ENCODE measurements at places on chromosomes 5 and 9.
A peak's percentile ranks its signal among the peaks of the same experiment; 100 is the strongest.

DNA sequence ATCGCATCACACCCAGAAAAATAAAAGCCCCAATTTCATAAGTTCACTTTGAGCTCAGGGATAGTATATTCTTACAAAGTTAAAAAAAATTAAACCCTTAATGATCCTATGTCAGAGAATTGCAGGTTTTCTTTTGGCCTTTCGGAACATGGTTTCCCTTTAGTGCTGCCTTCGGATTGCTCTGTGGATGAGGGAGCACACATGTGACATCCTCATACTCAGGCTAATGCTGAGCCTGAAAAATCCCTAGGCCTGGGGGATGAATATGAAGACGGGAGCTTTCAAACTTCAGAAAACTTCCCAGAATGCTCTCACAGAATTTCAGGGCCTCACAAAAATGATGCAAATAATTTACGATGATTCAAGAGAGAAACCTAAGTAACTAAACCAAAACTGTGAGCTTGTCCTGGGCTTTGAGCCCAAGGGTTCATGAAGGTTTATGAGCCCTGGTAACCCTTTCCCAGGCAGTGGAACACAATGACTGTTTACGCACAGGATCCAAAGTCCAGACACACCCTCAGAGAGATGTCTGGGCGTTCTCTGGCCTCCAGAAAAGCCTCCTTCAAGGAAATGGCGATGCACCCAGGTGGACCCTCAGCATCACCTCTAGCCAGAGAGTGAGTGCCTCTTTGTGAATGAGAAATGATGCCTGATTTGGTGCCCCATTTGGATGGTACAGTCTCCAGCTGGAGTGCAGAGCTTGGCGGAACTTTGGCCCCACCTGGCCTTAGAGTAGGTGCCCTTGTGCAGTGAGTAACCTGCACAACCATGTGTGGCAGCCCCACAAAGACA, 145.4 kb downstream of the ENTREP1 start:
- peak; percentile 27 for DNase-seq

- no peak for DNase-seq
Measured at GRCh38 chr9:93203718-93204469, 20.0 kb downstream of the WNK2 start.

- peak; percentile 96 for DNase-seq
Measured at GRCh38 chr9:124342776-124343485, 72.3 kb downstream of the PSMB7 start.

DNA sequence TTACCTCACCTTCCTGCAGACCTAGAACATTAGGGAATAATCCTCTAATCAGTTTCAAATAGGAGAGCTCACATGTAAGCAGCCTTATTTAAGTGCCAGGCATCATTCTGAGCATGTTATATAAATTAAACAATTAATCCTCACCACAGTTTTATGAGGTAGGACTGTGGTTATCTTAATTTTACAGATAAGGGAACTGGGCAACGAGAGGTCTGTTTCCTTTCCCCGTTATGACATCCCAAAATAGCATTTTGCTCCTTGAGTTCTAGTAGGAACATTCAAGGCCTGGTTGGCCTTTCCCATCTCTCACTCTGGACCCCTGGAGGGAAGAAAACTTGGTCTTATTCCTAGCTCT, 19.1 kb upstream of the IFNB1 start:
- DNase-seq, result no peak

- peak; percentile 40 for DNase-seq
Measured at GRCh38 chr9:106745457-106745856, 117.5 kb upstream of the ZNF462 start.

DNA sequence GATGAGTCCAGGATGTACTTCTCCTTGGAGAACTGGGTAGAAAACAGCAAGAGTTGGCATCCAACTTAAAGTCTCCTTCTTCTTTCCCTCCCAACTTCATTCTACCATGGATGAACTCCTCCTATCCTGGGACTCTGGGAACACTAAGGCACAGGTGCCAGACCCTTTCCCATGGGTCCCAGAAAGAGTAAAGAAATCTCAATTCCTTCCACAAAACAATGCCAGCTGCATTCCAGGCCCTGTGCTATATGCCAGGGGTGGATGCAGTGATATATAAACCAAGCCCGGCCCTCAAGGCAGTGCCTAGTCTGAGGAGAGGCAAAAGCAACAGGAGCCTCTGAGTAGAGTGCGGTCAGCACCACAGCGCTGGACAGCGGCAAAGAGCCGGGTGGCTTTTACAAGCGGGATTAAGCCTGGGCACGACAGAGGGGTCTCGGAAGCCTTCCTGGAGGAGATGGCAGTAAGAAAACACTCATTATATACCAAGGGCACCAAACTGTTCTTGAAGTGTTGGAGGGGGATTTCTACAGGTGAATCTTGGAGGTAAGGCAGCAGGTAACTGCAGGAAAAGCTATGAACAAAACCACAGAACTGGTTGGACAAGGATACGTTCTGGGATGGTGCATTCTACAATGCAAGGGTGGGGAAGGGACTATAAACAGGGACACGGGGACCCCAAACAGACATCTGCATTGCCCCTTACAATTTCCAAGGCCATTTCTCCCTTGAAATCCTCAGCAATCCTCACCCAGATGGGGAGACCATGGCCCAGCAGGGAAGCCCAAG, 16.4 kb upstream of the TOR2A start:
- no peak for DNase-seq

GRCh38 chr5:14036947-14037346, 92.5 kb upstream of the DNAH5 start:
- DNase-seq, result no peak

GRCh38 chr9:7906783-7907550, 107.4 kb upstream of the DMAC1 start:
- DNase-seq, result peak; percentile 4

DNA sequence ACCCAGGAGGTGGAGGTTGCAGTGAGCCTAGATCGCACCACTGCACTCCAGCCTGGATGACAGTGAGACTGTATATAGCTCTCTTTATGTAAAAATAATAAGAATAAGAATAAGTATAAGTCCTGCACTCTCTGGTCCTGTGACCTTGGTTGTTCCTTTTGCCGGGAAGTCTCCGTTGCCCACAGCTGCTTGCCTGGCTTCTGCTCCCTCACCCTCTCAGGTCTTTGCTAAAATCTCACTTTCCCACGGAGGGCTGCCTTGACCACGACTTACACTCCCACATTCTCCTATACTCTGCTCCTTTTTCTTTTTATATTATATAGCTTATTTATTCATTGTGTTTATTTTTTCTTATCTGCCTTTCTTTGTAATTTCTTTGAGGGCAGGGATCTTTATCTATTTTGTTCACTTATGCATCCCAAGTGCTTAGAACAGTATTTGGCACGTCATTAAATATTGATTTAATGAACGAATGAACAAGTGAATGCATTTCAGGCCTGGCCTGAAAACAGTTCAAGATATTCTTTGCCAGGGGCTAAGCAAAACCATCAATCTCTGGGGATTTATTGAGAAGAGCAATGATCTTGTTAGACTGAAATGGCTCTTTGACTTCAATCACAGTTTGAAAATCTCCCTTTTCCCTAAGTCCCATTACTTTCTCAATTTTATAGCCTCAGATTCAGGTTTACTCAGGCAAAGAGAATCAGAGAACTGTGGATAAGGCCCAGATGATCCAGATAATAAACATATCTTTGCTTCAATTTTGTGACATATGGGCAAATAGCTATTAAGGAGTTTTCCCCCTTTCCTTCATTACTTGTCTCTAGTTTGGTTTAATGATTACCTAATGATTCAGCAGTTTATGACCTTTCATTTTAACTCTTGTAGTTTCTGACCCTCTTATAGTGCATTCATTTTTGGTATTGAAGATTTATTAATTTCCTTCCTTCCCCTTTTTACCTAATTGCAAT, 60.8 kb upstream of the TMC1 start:
- no peak for DNase-seq

- DNase-seq, result no peak
Measured at GRCh38 chr5:65066387-65067146, 297.8 kb downstream of the CWC27 start.

- peak; percentile 1 for DNase-seq
Measured at GRCh38 chr9:137314561-137315560, 12.8 kb upstream of the NRARP start.

- DNase-seq, result no peak
Measured at GRCh38 chr9:104779946-104780535, 16.1 kb downstream of the NIPSNAP3B start.

- DNase-seq, result no peak
Measured at GRCh38 chr5:68319706-68320412, 104.3 kb downstream of the PIK3R1 start.

DNA sequence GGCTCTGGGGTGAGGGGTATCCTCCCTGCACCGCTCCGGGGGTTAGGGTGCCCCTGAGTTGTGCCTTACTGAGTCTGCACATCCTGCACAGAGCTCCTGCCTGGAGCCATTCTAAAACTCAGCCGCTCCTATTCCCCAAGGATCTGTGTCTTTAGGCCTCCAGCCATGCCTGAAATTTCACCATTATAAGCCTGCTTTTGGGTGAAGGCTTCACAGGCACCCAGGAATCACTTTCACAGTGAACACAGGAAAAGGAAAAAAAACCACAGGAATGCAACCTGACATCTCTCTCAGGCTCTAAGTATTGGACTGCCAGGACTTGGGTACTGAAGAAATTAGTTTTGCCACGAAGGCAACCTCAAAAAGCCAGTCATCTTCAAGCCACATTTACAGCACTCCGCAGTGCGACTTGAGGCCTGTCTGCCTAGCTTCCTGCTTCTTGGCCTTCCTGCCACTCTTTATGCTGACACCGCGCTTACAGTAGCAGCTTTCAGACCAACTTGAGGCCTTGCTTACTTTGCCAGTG, 30.9 kb downstream of the GALNT10 start:
- peak; percentile 69 for DNase-seq

DNA sequence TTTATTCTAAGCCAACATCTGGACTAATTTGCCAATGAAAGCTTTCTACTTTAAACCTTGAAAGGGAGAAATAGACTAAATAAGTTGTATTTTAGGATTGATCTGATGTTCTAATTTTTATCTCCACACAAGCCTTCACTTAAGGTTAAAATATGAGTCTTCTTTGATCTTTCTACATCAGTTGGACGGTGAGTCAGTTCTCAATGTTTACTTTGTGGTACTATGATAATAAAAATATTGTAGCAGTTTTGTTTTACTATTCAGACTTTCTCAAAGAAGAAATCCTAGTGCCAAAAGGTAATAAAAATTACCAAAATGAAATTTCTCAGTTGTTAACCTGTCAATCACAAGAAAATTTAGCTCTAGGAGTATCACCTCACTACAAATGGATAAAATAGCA, 203.5 kb upstream of the RGMB start:
- DNase-seq, result peak; percentile 46

GRCh38 chr9:117104716-117105495, 310.0 kb downstream of the ASTN2 start:
- no peak for DNase-seq

Data from foreskin fibroblast (primary cell).